ENCODE measurements at places on chromosomes 3 and 15.

DNA sequence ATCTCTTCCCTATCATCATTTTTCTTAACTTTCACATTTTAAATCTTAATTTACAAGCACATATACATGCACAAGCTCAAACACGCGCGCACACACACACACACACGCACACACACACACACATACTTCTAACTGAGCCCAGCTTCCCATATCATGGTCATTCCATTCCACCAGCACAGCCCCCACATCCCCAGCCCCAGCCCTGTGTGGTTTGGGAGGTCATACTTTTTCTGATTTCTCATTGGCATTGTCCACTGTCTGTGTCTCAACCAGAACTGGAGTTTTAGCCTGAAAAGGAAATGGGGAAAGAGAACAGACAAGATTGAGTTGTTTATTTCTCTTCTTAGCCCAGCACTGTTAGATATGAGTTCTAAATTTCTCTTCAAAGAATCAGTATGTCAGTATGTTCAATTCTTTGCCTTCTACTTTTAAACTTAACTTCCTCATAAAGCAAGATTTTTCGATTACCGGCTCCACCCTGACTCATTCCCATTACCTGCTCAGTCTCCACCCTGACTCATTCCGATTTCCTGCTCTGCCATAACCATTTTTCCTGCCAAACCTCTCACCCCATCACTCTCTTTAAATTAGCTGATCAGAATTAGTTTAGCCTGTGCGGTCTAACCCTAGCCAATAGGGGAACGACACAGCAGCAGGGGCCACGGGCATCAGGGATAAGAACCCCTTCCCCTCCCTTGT lies 6.4 kb downstream of the IQCF1 start:
- DNase-seq: no peak

- peak; percentile 16 for DNase-seq
Measured at GRCh38 chr15:22262613-22263020, 182.3 kb downstream of the OR4M2 start.

DNA sequence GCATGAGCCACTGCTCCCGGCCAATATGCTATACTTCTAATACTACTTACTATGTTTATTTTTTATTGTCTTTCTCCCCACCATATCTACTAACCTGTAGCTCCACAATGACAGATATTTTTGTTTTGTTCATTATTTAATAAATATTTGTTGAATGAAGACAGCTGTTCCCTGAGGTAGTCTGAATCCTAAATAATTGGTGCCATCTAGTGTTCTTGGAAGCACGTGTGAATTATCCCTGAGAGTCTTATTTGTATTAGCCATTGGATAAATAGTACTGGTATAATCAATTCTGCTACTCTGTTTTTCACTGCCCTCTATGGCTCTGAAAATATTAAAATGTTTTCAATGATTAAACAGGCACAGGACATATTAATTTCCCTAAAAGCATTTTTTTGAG lies 5.6 kb upstream of the APPL1 start:
- peak; percentile 59 for DNase-seq

- DNase-seq: no peak
Measured at GRCh38 chr3:159249472-159250174, 447.8 kb downstream of the MFSD1 start.

GRCh38 chr3:10223676-10224639 lies 24.3 kb upstream of the TATDN2 start:
- DNase-seq: no peak

- no peak for DNase-seq
Measured at GRCh38 chr3:38739931-38740330, 76.1 kb downstream of the SCN10A start.

DNA sequence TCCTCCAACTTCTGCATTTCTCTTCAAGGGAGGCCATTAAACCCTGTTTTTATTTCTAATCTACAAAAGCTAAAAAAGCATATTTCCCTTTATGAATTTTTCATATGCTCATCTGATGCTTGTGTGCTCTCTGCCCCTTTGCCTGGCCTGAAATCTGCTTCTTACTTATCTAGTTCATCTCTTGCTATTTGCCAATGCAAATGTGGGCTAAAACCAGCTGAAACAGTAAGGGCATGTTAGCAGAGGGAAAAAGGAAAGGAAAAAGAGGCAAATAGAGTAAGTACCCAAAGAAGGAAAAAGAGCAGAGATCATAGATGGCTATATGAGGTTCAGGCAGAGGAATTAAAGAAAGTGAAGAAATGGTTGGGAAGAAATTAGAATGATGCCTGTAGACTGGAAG lies 185.2 kb downstream of the CNTN4 start:
- DNase-seq: no peak

- DNase-seq: peak; percentile 29
Measured at GRCh38 chr15:58454950-58455401, 23.2 kb downstream of the LIPC start.

GRCh38 chr15:34031987-34032760 lies 6.8 kb downstream of the AVEN start:
- DNase-seq: no peak

DNA sequence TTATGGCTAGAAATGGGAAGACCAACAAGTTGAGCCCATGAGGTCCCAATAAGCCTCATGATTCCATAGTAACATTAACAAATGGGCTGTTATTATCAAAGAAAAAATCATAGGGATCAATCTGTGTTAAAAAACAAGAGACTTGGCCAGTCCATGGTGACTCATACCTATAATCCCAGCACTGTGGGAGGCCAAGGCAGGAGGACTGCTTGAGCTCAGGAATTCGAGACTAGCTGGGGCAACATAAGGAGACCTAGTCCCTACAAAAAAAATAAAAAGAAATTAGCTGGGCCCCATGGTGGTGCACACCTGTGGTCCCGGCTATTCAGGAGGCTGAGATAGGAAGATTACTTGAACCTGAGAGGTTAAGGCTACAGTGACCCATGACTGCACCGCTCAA lies 124.8 kb downstream of the DMXL2 start:
- DNase-seq: no peak

DNA sequence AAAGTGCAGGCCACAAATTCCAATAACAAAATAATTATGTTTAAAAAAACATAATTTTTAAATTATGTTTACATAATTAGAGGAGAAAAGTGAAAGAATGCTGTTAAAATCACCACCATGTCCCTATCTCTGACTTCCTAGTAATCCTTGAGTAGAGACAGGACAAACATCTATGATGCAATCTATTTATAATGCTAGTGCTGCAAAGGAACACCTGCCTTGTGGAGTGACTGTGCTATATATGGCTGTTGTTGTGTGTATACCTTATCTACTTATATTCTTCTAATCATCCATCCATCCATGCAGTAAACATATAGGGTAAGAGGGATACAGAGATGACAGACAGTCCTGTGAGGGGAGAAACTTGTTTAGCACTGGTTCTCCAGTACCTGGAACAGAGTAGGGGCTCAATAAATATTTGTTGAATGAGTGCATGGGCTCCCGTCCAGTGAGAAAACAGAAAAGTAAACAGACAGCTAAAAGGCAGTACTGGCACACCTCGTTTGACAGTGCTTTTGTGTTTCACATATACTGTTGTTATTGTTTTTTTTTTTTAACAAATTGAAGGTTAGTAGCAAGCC lies 229.3 kb upstream of the UBE2E1 start:
- no peak for DNase-seq

- DNase-seq: no peak
Measured at GRCh38 chr3:136473716-136474326, 223.7 kb downstream of the PCCB start.

GRCh38 chr3:14464141-14464465 lies 61.7 kb downstream of the SLC6A6 start:
- no peak for DNase-seq

- no peak for DNase-seq
Measured at GRCh38 chr3:126538316-126538715, 14.4 kb downstream of the CHST13 start.

DNA sequence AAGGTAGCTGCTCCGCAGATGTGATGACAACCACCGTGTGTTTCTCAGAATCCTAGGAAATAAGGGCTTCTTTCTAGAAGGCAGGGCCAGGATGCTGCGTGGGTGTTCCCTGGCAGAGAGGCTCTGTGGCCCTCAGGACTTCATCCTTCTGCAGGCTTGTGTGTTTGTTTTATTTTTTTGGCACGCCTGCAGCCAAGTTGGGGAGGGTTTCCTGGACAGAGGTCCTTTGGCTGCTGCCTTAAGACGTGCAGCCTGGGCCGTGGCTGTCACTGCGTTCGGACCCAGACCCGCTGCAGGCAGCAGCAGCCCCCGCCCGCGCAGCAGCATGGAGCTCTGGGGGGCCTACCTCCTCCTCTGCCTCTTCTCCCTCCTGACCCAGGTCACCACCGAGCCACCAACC lies at the start of gene CLEC3B:
CLEC3B (plus strand) TSS at position 266 of the 400 bp plus-strand sequence; CDS start at position 326, 60 bp downstream.
- DNase-seq: no peak

DNA sequence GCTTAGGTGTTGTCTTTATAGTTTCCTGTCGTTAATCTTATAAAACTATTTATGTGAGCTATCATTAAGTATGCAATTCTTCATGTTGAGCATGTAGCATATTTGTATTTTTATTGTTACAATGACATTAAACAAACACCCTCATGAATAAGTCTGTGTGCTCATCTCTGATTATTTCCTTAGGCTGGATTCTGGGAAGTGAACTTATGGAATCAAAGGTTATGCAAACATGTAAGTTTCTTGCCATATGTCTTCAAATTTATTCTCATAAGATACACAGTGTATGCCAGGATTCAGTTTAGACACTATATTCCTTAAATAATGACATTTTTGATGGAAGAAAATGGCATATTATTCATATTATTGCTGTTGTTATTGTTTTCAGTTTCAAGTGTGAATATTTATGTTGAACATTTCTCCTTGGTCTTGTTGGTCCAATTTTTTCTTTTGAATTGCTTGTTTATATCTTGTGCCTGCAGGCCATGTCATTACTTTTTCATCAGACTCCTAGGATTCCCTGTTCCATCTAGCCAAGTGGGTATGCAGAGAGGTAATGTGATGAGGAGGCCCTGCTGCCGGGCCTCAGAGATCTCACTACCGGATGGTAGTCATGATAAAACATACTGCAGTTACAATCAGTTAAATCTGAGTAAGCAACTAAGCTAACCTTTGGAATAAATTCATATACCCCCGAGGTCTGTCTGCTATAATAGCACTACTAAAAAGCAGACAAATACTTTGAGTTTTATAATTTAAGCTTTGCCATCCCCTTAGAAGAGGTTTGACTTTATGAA lies 684.3 kb upstream of the SGO1 start:
- DNase-seq: no peak

DNA sequence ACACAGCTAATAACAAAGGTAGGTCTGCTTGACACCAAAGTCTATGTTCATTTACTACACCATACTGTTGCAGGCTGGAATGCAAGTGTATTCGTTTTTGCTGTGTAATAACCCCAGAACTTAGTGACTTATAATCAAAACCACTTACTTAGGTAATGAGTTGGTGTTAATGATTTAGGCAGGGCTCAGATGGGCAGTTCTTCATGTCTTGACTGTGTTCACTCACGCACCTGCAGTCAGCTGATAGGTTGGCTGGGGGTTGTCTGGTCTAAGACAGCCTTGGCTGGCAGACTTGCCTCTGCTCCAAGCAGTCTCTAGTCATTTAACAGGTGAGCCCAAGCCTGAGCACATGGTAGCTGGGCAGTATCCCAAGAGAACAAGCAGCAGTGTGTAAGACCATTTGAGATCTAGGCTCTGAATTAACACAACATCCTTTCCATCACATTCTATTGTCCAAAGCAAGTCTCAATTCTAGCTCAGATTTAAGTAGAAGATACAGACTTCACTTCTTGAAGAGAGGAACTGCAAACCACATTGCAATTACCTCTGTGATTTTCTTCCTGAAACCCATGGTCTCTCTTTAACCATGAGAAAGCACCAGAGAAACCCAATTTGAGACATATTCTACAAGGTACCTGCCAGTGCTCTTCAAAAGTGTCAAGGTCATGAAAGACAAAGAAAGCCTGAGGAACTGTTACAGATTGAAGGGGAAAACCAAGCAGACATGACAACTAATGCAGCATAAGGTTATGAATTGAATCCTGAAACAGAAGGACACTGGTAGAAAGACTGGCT lies 13.3 kb upstream of the DCLK3 start:
- no peak for DNase-seq

DNA sequence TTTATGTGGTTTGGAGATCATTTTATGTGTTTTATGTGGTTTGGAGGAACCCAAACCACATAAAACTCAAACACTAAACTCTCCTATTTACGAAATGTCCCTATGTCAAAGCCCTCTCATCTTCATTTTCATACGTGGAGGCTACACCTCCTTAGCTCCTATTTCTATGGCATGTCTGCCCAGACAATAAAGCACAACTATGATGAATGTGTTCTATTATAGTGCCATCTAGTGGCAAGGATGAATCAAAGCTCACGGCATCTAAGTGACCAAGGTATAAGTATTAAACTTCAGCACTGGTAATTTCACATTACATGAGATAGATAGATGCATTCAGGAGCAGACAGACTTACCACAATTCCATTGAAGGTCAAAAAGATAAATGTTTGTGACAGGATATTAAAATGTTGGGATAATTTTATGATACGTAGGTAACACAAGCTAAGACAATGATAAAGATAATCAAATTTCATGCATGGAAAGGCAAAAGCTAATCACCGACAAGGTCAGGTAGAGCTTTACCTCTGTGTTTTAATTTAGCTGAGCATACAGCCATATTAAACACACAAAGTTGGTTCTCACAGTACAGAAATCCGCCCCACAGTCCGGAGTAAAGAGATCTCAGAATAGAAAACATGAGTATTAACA lies 130.6 kb upstream of the FHIT start:
- DNase-seq: peak; percentile 77

DNA sequence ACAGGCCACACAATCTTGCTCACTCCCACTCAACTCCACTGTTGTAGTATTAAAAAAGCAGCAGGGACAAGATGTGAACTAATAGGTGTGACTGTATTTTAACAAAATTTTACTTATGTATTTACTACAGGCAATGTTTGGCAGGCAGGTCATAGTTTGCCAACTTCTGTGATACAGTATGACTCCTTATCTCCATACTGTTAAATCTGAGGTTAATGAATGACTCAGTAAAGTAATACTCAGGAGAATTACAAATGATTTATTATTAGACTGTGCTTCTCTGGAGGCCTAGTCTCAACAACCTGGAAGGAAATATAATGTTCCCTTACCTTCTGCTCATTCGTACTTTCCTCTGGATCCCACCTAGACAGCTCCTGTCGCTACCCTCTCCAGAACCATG lies 258.6 kb upstream of the KCNMB2 start:
- no peak for DNase-seq

DNA sequence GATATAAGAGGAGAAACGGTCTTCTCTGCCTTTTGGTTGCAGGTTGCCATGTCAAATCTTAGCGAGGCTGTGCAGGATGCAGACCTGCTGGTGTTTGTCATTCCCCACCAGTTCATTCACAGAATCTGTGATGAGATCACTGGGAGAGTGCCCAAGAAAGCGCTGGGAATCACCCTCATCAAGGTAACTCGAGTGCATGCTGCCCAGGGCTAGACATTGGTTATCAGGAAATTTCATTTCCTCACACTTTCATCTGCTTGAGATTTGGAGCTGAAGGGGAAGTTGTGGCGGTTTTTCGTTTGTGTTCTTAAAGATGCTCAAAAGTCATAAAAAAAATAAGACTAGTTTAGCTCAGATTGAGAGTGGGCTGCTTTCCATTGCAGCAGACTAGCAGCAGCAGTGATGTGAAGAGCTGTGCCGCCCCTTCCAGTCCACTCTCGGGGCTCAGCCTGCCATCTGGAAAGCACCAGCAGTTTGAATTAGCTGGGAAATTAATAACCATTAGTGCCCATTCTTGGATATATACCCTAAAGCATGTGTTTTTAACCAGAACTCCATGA lies 32.2 kb downstream of the GPD1L start:
- no peak for DNase-seq

- no peak for DNase-seq
Measured at GRCh38 chr3:77414881-77415280, 375.0 kb downstream of the ROBO2 start.
